ENCODE measurements at places on chromosomes 4 and X. TPM values are rescaled to one million over a fixed set of nuclear protein-coding genes. Genes with fewer than 3 reads are reported as not detected.

DNA sequence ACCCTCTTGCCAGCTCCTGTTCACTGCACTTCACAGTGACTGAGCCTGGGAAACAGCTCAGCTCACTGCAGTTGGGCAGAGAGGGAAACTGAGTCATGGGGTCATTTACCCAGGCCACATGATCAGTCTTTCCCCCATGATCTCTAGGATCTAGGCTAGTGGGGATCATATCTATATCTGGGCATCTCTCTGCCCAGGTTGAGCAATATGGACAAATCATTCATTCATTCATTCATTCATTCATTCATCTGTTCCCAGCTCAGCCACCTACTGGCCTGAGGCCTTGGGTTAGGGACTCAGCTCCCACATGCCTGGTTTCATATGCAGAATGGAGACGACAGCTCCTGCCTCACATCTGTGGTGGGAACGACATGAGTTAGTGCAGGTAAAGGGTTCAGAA lies 45.3 kb upstream of the HMX1 start:
- no peak for DNase-seq

GRCh38 chrX:2652106-2652505 lies 39.0 kb upstream of the CD99 start:
- DNase-seq, result no peak

- no peak for DNase-seq
These were observed 559 bp upstream of the PCDH18 start for GRCh38 chr4:137532869-137533236.

DNA sequence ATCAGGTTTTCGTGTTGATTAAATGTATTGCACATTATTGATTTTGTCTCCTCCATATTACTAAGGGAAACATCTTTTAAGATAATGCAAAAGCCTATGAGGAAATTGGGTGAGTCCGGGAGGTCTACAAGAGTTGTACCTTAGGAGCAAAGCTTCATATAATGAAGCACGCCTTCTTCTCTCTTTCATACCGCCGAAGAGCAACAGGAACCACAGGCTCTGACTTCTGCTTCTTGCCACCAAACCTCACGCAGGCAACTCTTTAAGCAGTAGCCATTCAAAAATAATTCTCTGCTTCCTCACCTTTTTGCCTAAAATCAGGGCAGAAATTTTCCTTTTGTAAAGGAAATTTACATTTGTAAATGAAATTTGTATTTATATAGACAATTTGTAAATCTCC lies 139.6 kb downstream of the SPRY1 start:
- DNase-seq, result no peak

DNA sequence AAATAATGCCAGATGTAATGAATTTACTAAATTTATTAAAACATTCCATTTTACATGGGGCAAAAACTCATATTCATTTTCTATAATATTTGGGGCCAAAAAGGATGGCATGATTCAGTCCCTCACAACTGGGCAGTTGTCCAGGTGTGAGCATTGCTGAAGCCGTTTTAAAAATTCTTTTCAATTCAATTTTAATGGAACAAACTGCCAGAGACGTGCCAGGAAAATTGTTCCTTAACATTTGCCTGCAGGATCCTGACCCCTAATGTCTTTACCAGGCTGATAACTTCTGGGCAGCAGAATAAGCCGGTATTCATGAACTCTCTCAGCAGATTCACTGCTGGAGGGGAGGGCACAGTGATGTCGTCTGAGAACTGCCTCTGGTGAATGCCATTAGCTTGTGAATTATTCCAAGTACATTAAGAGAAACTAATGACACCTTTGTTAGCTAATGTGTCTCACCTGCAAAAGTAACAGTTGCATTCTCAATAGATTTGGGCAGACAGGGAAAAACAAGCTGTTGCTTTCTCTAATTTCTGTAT lies 1445.1 kb upstream of the TENM3 start:
- DNase-seq, result no peak

Gene ARAP2
- 13.8 TPM for polyA plus RNA-seq

DNA sequence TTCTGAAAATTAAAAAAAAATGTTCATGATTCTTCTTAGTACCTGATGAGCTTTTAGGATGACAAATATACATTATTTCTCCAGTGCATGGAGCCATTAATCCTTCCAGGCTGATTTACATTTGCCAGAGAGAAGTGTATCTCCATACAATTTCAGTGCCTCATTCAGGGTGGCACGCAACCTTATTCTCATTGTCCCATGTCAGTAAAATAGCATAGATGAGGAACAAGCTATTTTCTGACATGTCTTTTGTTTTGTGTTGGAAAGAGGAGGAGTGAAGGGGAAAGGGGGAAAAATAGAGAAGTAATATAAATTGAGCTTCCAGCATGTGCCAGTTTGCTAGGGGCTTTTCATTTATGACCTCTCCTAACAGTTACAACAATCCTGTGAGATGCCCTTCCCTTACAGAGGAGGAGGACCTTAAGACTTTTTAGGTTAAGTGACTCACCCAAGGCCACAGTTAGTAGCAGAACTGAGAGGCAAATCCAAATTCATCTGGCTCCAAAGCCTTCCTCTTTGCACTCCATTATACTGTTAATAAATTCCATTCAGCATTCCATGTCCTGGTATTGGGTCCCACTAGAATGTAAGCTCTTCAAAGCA lies 274.8 kb upstream of the GPC4 start:
- no peak for DNase-seq

DNA sequence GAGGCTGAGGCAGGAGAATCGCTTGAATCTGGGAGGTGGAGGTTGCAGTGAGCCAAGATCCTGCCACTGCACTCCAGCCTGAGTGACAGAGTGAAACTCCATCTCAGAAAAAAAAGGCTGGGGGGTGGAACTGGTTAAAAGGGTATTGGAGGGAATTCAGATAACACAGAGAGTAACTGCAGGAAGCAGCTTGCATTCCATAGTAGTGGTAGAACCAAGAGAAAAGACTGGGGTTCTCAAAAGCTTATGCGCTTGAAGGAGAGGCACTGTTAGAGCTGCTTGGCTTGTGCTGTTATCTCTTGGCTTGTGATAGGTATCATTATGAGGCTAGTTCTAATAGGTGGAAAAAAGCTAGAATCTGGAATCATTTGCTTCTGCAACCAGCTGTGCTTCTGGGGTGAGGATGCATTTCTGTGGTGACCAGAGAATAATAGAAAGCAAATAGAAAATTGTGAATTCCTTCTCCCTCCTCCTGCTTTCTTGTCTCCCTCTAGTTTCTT lies 91.2 kb upstream of the ELOVL6 start:
- no peak for DNase-seq

Gene GPC4
- polyA plus RNA-seq, result not detected

DNA sequence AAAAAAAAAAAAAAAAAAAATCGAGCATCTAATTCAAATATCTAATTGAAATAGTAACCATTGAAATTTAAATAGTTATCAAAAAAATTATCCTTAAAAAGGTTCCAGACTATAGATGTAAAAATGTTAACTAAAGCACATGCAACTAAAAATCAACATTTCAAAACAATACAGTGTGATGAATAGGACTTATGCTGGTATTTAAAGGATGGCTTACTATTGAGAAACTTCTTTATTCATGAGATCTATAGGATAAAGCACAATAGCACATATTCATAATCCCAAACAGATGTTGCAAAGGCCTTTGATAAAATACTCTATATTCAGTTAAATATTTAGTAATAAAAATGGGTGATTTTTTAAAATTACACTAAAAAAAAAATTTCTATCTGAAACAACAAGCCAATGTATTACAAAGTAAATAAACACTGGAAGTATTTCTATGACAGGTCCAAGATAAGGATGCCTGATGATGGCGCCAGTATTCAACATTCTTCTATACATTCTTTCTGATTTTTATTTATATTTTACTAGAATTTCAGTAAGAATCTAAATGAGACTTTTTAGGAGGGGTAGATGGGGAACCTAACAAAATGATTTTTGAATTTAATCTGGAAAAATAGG lies 26.3 kb downstream of the DCLK2 start:
- no peak for DNase-seq

GRCh38 chrX:133815496-133815895 lies 169.9 kb downstream of the GPC3 start:
- no peak for DNase-seq

Gene GIMD1
- not detected for polyA plus RNA-seq

Gene USP26
- not detected for polyA plus RNA-seq

- DNase-seq, result no peak
These were observed 47.1 kb downstream of the TEC start for GRCh38 chr4:48222491-48222890.

Gene EGF
- polyA plus RNA-seq, result not detected

DNA sequence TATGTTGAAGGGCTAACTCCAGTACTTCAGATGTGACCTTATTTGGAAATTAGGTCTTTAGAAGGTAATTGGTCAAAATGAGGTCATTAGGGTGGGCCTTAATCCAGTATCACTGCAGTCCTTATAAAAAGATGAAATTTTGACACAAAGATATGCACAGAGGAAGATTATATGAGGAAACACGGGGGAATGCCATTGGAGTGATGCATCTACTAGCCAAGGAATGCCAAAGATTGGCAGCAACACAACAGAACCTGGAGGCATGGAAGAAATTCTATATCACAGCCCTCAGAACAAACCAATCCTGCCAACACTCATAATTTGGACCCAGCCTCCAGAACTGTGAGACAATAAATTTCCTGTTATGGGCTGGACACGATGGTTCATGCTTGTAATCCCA lies 17.6 kb downstream of the TRIM61 start:
- no peak for DNase-seq

GRCh38 chr4:6682862-6683590 lies 10.7 kb upstream of the S100P start:
- DNase-seq, result no peak

GRCh38 chr4:184115399-184115798 lies 102.3 kb downstream of the ENPP6 start:
- no peak for DNase-seq

DNA sequence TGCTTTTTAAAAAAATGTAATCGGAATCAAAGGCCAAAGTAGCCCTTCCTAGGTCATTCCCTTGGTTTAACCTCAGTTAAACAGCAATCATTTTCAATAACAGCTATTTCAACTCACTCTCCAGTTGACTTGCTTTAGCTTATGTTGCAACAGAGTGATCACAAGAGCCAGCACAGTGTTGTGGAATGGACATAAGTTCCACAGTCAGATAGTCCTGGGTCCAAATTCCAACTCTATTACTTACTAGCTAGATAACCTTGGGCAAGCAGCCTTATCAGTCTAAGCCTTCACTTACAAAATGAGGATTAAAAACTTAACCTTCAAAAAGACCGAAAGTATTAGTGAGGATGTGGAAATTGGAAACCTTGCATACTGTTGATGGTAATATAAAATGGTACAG lies 9.2 kb upstream of the GPC3 start:
- DNase-seq, result no peak

DNA sequence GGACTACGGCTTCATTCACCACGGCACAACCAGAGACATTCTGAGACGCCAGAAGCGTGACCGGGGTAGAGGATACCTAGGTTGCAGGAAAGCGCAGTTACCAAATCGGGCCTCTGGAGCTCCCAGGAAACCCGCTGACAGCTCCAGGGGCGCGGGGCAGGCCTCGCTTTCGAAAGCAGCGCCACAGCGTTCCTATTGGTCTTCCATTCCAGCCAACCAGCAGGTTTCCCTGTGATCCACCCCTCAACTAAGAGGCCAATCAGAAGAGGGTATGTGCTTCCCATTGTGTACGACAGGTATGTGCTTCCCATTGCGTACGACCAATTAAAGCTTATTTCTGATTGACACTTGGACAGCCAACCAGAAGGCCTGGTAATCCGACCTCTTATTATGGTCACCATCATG lies 14.9 kb downstream of the SNX12 start:
- DNase-seq, result no peak

Gene WNK3
- 0.21 TPM for polyA plus RNA-seq

DNA sequence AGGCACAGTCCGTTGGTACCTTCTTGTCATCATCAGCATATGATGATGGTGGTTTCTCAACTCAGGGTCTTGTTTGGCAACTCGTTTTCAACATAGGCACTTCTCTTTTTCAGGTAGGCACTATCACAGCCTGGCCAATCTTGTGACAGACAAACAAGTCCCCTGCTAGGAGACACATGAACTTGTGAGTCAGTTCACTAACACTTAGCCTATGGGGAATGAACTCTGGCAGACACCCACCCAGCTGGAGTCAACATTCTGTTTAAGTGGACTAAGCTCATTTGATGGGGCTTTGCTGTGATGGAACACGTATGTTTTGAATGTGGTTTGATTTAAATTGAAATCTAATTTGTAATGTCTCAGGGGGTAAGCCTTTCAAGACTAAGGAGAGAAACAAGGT lies 100.7 kb upstream of the MAMLD1 start:
- no peak for DNase-seq

DNA sequence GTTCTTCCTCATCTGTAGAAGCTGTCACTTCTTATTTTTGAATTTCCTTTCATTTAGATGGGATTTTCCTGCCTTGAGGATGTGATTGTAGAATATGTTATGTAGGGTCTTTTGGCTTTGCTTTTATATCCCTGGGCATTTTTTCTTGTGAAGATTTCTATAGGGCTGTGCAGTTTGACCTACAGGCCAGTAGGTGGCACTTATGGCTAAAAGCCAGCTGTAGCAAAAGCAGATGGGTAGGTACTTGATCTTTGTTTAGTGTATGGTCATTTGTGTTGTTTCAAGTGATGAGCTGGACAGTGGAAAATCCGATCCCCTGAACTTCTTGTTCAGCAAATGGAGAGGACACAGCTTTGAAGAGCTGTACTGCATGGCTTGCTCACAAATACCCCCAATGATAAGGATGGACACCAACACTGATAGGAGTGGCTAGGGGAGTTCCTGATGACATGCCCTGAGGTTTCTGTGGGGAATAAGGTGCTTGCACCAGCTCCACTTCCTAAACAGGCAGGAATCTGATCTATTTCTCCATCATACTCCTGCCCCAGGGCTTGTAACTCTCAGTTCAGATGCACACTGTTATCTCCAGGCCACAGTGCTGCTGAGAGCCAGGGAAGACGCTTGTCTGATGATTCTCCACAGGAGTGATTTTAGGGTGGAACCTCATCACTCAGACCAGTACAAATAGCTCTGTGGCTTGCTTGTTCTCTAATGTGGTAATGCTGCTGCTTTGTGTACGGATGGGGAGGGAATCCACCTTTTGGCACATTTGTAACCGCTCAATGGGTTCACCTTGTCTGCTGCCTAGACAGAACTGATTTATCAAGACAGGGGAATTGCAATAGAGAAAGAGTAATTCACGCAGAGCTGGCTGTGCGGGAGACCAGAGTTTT lies 417.1 kb upstream of the MAGEB16 start:
- DNase-seq, result no peak

DNA sequence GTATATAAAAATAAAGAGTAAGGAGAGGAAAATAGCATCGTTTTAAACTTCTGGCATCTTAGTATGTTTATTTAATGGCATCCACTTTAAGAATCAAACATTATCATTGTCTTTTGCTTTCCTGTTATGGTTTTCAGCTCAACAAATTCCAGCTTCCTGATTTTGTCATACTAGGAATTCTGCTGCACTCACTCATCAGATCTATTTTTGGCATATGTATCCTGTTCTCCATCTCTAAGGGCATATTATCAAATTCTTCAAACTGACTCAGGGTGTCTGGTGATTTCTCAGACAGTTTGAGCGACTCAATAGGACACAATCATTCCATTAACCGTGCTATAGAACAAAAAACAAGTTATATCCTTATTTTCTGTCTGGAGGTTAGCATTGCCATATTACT lies 248.5 kb upstream of the DIAPH2 start:
- no peak for DNase-seq

Data from naive thymus-derived CD4-positive, alpha-beta T cell (primary cell).